ENCODE measurements at places on chromosomes 16 and 17.
A peak's percentile ranks its signal among the peaks of the same experiment; 100 is the strongest.

GRCh38 chr16:56360117-56361008 is 65.0 kb downstream of the AMFR start:
- no peak for DNase-seq

- peak; percentile 96 for DNase-seq
These were observed 264.3 kb downstream of the CPPED1 start for GRCh38 chr16:12539185-12539929.

GRCh38 chr16:66538910-66539309 is 11.0 kb downstream of the TK2 start:
- no peak for DNase-seq

DNA sequence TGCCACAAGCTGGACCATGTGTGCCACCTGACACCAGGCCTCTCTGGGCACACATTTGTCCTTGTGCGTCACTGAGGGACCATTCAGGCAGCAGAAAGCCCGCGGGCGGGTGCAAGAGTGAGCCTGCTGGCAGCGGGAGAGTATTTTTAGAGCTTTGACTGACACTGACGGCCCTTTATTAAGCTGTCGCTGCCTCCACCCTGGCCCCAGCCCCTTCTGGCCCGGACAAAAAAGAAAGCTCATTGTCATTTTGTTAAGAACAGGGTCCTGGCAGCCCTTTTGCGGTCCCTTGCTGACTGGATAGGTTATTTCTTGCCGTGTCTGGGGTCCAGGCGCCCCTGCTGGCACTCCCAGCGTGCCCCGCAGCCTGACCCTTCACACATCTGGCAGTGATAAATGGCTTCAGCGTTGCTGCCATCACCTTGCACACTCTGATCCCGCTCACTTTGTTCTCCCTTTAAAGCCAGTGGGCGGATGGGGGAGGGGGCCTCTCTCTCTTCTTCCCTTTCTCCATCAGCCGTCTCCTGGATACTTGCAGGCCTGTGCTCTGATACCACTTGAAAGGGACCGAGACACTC is 78.4 kb upstream of the NKD1 start:
- DNase-seq, result no peak

GRCh38 chr17:2937331-2938003 is 125.9 kb downstream of the OR1D5 start:
- no peak for DNase-seq

GRCh38 chr17:54157542-54157941 is 334.8 kb downstream of the KIF2B start:
- DNase-seq, result no peak

- no peak for DNase-seq
These were observed 341.7 kb downstream of the C16orf95 start for GRCh38 chr16:86975445-86975844.

DNA sequence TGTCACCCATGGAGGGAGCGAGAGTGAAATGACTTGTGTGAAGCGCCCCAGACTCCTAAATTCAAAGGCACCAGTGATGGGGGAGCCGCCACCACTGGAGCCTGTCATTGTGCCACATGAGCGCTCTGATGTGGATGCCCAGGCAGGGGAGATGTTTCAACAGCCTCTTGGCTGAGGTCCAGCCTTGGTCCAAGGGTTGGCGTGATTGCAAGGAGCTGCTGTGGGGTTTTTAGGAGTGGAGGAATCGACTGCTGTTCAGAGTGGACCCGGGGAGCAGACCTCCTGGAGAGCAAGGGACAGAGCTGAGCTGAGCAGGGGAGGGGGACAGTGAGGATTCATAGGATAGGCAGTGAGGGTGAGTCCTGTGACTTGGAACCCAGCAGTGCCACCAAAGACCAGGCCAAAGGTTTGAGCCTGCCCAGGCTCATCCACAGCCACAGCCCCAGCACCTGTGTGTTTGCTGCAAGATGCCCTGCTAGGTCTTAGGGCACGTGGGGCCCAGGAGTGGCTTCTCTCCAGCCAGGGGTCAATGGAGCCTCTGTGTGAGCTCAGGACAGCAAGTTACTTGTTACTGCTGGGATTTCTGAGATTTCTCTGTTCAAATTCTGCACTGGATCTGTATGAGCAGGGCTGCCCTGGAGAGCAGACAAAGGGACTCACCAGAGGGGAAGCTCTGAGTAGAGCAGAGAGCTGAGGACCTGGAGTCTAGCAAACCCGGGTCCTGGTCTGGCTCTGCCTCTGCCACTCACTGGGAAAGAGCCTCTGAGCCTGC is 20.3 kb downstream of the RHBDL3 start:
- DNase-seq, result no peak

DNA sequence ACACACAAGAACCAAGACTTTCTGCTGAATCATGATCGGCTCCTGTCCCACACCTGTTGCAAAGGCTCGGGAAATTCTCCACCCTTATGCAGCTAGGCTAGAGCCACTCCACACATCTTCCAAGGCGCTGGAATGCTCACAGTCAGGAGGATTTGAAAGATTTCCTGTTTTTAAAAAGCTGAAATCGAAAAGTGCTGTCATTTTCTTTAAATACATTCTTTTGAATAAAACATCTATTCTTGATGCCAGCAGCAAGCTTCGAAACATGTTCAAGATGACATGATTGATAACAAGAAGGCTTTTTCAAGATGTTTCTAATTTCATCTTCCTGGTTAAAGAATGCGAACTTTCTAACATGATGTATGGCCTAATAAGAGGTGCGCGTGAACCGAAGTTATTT is 219.7 kb upstream of the CDH5 start:
- no peak for DNase-seq

- no peak for DNase-seq
These were observed 2.8 kb upstream of the PMFBP1 start for GRCh38 chr16:72174726-72175125.

GRCh38 chr16:3949946-3950342 is 69.4 kb upstream of the CREBBP start:
- no peak for DNase-seq

DNA sequence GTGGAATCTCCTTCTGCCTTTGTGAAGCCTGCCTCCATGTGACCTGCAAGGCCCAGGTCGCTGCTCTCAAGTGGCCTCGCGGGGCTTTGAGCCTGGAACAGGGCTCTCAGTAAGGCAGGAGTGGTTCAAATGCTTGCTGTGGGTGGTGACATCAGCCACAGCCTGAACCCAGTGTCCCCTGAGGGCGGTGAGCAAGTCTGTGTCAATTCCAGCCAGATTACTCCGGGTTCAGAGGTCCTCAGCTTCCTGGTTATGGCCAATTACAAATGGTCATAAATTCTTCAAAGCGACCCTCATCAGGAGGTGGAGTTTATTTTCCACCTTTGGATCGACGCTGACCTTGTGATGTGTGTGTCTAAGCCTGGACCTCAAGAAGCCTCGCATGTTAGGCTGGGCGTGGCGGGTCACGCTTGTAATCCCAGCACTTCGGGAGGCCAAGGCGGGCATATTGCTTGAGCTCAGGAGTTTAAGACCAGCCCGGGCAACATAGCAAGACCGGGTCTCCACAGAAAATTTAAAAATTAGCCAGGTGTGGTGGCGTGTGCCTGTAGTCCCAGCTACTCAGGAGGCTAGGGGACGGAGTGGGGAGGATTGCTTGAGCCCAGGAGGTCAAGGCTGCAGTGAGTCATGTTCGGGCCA is 17.3 kb downstream of the LGALS3BP start:
- DNase-seq, result no peak

- no peak for DNase-seq
These were observed 183.0 kb downstream of the PRKCA start for GRCh38 chr17:66485309-66485947.

DNA sequence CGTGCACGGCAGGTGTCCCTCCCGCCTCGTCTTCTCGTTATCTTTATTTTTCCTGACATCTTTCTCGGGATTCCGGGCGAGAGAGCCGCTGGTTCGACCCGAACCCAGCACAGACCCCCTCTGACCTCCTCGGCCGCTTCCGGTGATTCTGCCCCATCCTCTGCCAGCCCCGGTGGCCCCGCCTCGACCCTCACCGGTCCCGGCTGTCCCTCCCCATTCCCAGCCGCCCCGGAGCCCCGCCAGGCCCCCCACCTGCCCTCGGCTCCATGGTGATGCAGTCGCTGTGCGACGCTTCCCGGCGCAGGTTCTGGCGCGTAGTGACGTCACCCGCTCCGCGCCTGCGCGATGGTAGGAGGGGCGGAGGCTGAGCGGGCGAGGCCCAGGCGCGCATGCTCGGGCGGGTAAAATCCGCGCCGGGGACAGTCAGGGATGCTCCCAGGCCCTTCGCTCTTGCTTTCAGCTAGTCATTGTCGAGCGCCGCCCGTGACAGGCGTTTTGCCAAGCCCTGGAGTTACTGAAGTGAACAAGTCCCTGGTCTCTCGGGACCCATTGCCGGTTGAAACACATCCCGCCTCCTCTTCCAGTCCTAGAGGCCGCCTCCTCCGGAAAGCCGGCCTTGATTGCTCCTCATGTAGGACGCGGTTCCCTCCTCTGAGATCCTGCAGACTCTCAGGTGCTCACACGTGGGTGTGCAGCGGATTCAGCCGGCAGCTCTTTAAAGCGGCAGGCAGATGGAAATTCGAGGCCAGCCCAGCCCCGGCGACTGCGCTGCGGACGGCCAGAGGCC is at the start of gene MTHFSD:
Gene MTHFSD (minus strand): TSS at position 319 of the 787 bp plus-strand sequence. CDS start 51 bp downstream, at position 268.
- peak; percentile 93 for DNase-seq

DNA sequence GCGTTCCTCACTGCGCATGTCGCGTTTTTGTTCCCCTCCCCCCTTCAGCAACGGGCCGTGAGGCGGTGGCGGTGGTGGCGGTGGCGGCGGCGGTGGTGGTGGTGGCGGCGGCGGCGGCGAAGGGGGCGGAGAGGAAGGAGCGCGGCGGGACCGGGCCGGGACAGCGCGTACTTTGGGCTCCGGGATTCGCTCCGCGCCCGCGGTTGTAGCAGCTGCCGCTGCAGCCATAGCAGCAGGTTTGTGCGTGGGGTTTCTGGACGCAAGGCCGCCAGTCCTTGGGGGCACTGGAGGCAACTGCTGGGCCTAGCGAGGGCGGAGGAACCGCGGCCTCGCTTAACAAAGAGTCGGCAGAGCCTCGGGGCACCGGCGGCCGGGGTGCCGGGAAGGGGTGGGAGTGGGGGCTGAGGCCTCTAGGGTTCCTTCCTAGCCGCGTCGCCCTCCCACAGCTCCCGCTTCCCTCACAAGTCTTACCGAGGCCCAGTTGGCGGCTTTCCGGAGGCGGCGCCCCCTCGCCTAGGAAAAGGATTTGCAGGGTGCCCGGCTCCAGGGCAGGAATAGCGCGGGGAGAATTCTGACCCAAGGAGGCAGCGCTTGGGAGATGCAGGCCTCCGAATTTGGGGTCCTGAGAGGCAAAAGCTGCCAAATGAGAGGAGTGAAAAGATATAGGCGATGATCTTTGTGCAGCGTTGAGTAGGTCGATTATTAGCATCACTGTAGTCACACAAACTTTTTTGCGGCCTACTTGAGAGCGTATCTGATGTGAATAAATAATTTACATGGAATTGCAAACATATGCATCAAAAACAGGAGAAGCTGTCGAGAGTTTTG is at the start of gene DDX42:
Gene DDX42 (plus strand): TSS at position 30 of the 828 bp plus-strand sequence. CDS start 12,880 bp downstream, outside the sequence.
- no peak for DNase-seq

DNA sequence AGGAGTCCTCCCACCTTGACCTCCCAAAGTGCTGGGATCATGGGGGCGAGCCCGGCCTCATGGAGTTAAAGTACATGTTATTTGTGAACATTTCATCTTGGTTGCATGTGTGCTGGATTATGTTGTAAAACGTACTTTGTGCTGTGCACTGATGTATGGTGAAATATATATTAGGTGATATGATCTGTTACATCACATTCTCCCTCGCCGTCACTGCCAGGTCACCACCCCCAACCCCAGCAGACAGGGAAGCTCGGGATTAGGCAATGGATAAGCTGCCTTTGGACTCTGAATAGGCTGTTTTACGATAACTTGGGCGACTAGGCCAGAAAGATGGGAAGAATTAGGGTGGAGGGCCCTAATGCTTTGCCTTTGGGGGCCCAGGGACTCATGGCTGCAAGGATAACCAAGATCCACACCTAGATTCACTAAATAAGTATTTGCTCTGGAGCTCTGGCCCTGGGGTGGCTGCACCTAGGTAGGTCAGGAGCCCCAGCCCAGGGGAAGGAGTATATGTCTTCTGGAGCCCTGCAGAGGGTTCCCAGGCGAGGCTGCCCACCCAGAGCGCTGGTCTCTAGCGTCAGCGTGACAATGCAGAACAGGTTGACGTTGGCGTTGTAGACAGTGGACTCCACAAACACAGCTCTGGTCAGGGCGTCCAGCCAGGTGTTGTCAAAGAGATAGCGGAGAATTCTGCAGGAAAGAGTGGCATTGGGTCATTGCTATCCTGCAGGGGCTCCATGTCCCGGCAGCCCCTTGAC is 27.1 kb upstream of the GCSH start:
- no peak for DNase-seq

DNA sequence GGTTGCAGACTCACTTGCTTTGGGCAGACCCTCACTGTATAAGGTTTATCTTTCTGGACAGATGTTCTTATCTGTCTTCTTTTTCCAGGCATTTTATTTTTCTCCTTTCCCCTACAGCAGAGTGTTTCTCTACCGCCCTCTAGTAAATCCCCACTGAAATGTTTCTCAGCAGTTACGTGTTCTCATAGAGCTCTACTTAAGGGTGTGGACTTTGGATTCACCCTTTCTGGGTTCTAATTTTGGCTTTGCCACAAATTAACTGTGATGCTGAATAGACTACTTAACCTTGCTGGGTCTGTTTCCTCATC is 2.0 kb downstream of the ADAT1 start:
- DNase-seq, result no peak

DNA sequence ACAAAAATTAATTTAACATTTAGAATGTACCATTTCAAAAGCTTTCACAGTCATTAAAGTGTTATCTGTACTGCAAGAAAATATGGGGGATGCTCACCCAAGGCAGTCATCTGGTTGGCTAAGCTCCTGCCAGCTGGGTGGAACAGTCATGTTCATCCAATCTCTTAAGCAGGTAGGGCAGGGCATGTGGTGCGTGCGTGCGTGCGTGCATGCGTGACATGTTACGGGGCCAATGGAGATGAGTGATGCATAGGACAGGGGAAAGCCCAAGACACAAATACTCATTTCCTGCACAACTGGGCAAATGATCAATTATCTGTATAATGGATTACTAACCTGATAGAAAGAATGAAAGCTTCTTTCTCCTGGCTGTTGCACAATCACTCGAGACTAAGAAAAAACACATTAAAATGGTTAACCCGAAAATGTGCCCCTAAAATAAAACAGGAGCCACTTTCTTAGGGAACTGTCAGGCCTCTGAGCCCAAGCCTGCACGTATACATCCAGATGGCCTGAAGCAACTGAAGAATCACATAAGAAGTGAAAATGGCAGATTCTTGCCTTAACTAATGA is 104.4 kb downstream of the MYO1D start:
- DNase-seq, result no peak

DNA sequence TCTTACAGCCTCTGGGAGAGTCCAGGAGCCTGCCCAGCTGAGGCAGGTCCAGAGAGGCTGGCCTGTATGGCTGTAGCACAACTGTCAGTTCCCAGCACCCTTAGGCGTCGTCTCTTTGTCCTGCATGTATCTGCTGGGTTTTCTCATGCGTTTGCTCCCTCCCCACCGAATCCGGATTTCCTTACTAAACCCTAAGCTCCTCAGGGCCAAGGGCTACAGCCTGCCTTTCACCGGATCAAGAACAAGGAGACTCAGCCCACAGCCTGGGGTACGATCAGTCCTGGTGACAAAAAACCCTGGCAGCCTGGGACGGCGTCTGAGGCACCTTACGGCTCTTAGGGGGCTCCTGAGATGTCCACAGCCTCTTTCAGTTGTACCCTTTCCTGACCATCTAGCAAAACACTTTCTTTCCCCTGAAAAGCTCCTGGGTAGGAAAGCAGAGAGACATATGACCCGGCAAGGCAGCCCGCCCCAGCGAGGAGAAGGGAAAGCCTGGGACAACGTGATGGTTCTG is 12.2 kb downstream of the HIC1 start:
- DNase-seq, result no peak

Measured in T-helper 2 cell (primary cell).